Right lung (tissue), 10 donors: ENCODE measurements at places on chromosomes 16 and 17.

DNA sequence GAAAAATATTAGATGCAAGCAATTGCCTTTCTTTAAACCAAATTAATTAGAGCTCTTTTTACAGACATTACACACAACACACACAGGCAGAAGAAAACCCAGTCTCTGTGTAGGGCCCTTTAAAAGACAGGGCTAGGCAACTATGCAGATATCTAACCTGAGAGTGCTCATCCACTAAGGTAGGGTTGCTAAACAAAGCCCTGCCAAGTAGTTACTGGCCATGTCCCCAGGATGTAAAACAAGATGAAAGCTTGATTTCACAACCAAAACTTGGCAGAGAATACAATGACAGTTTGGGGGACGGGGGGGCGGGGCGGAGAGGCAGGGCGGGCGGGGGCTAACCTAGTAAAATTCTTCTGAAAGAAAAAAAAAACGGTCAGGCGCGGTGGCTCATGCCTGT lies 669.0 kb upstream of the CA10 start:
- no peak for DNase-seq

DNA sequence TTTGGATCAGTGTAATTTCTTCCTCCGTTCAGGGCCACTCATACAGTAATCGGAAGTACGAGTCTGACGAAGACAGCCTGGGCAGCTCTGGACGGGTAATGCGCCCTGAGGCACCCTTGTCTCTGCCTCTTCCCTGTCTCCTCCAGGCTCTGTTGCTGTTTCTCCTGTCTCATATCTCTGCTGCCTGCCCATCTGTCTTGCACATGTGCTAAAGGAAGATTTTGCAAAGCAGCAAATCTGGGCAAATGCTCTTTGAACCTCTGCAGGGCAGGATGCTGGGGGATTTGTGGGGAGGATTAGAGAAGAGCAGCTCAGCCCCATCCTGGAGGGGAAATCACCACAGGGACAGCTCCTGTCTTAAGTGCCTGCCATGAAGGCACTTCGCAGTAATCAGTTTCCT lies 32.4 kb upstream of the POLR3E start:
- no peak for DNase-seq

DNA sequence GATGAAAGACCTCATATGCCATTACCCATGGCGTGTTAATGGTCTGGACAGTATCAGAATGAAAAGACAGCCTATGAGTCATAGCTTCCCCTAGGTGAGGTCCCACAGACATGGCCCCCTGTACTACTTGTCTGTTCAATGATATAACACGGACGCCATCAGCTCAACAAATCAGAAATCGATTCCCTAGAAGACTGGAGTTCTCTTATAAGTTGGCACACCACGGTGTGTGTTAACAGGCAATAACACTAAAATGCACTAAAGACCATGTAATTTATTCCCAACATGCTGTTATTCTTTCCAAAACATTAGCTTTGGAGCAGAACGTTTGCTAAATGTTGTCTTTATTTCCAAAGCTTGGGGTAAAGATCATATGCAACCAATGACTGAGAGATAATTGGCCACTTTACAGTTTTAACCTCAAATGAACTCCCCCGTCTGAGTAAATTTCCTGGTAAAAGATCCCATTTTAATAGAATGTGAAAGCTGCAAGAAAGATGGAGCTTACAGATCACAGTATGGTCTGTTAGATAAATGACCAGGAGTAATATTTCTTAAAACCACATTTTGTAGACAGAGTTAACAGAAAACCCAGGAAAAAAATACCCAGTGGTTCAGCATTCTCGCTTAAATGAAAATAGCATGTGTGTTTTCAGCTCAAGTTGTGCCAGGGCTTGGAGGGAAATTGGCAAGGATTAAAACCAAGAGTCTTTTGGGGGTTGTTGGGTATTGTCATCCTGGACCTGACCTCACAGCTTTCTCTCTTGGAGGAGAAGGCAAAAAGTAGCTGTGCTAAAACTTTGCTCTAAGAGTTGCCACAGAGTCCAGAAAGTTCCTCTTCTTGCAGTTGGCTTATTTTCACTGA lies 65.9 kb downstream of the PCTP start:
- no peak for DNase-seq

- DNase-seq: no peak
These were observed 996 bp downstream of the MLKL start for GRCh38 chr16:74699666-74700065.
